ENCODE measurements at places on chromosomes 7 and 10.

GRCh38 chr10:3682745-3683144, 102.3 kb downstream of the KLF6 start:
- DNase-seq, result no peak

DNA sequence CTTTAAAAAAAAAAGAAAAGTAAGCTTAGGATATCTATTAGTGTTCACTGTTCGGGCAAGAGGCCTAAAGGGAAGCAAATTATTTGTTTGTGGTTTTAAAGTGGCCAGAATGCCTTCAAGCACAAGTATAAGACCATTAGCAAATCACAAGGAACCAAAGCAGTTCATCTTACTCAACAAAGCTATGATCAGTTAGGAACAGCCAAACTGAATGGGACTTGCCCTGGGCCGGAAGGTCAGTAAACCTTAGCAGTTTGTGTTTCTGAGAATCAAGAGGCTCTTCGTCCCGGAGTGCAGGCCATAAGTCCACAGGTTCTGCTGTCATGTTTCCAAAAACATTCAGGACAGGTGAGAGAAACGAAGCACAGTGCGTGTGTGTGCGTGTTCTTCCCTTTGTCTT, 4.5 kb downstream of the FBXW4 start:
- no peak for DNase-seq

GRCh38 chr7:64555046-64555445, 7.8 kb downstream of the ZNF680 start:
- DNase-seq, result no peak

DNA sequence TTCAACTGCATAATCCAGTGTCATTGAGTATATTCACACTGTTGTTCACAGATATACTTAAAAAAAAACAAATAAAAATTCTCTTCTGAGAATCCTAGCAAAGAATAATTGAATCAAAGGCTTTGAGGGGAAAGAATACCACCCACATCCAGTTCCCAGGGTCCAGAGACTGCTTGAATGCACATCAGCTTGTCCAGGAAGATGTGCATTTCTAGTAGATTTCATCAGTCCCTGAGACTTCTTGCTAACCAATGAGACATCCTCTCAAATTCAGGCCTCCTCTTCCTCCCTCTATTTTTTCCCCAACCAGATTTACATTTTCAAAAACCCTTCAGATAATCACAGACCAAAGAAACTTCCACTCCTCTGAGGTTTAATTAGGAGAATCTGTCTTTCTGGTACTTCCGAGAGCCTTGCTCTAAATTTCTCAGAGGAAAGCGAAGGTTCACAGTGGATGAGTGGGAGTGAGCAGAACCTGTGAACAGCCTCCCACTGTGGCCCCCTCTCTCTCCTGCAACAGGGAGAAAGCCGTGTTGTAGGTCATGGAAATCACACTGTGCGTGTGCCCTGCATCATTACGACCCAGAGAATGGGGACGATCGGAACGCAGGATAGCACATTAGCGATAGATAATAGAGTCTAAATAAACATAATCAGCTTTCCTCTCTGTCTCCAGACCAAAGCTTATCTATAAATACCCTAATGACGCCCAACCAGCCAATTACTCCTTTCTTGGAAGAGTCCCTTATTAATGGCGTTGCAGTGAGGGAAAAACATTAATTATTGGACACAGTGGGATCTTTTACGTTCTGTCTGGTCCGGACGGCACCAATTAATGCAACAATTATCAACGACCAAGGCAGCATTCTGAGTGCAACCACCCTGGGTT, 212.5 kb downstream of the EMX2 start:
- DNase-seq, result no peak

DNA sequence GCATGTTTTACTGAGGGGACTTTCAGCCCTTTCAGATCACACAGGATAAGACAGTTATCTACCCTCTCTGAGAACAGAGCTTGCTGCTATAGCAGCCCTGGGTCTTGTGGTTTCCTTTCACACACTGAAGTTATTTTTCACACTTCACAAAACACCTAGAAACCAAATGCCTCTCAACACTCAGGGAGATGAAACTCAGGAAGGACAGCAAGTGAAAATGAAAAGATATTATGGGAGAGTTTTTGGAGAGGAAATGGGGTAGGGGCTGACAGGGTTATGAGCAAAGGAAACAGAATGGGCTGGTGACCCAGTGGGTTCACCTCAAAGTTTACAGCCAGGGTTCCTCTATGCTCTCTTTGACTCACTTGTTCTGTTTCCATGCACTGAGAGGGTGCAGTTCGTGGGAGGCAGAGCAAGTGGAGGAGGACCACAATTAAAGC, 17.0 kb upstream of the GIMAP2 start:
- no peak for DNase-seq

- DNase-seq, result no peak
Measured at GRCh38 chr7:138105221-138105620, 29.0 kb downstream of the AKR1D1 start.

GRCh38 chr10:119209035-119209735, 1.8 kb downstream of the GRK5 start:
- peak; percentile 88 for DNase-seq

DNA sequence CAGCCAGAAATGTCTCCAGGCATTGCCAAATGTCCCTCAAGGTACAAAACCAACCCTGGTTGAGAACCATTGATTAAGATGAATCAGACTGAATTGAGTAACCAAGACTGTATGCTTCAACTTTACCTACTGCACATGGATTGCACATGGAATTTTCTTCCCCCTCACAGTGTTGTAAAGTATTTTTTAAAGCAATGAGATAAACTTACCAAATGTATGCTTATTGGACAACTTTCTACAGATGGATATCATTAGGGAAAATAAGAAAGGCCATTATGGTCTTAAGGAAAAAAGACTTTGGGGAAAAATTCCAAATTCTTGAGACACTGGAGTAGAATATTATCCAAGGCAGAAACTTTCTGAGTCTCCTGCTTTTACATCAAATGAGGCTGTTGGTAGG, 20.9 kb upstream of the MTPN start:
- no peak for DNase-seq

- DNase-seq, result peak; percentile 75
Measured at GRCh38 chr7:2451171-2452073, 24.8 kb downstream of the GRIFIN start.

- DNase-seq, result no peak
Measured at GRCh38 chr10:114320249-114321116, 81.4 kb downstream of the VWA2 start.

DNA sequence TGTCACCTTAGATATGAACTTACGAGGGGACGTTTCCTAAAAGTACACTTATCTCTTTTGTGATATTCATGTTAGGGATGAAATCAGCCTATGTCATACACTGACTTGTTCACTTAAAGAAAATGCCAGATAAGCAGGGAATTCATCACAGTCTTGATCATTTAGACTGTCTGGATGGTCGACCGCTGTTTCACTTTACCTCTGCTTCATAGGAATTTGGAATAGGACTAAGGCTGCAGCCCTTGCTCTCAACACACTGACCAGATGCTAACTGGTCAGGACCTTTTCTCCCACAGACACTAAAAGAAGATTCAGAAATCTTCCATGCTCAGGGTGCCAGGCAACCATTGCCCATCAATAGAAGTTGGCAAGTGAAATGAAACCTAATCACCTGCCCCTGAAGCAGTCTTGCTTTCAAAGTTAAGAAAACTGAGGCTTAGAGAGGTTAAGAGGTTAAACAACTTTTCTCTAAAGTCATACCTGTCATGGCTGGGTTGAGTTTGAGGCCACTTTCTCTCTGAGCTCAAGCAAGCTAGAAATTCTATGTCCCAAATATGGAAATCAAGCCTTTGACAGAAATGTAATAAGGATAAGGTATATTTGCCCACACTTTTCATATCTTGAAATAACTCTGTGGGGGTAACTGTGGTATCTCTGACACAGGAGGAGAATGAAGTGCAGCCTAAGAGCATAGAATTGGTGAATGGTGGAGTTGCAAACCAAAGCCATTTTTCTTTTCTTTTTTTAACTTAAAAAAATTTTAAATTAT, 77.1 kb downstream of the MAP3K8 start:
- no peak for DNase-seq

GRCh38 chr7:129689995-129690581, 78.6 kb downstream of the NRF1 start:
- no peak for DNase-seq

DNA sequence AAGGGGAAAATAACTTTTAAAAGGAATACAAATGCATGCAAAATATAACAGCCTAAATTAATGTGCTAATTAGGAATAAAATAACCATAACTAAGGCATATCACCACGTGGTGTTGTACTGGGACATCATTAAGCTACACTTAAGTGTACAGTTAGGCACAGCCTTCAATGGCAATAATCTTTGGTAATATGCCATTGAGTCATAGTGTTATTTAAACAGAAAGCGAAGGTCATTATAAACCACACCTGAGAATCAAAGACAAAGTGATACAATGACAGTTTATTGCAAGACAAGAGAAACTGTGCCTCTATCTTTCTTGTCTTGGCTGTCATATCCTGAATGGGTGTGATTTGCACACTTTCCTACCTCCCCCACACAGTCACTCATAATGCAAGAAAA, 30.5 kb upstream of the AUTS2 start:
- DNase-seq, result no peak

DNA sequence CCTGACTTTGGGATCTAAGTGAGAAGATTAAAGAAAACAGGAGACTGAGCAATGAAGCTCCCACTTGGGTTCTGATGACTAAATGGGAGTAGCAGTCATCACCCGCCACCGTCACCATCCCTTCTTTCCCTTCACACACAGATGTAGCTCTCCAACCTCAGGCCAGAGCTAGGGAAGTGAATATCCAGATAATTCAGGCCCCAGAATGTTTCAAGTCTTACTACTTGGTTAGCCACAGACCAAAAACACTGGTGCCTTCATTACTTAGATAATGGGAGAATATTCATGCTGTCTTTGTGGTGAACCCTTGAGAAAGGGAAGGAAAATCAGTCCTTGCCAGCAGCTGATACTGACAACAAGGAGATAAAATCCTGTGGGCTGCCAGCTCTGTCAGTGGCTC, 100.7 kb downstream of the OSBPL3 start:
- no peak for DNase-seq

DNA sequence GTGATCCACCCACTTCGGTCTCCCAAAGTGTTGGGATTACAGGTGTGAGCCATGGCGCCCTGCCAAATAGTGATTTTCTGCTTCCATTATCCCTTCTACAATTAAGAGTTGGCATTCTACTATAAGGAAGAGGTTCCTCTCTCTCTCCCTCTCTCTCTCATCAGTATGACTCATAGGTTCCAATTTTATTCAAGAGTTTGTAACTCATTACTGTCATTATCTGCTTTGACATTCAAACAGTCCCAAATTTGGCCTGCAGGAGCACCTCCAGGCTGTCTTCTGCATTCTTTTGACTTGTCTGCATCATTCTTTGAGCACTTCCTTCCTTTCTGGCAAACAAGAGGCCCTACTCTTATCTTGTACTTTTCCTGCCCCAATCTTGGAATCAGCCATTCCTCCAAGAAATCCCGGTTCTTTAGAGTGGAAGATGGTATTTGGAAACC, 33.2 kb upstream of the CALU start:
- DNase-seq, result no peak

GRCh38 chr7:97117372-97118188, at the start of gene SDHAF3:
TSS of gene SDHAF3 (plus strand) at chr7:97117698. CDS start at chr7:97117724, 26 bp downstream.
- DNase-seq, result peak; percentile 98

DNA sequence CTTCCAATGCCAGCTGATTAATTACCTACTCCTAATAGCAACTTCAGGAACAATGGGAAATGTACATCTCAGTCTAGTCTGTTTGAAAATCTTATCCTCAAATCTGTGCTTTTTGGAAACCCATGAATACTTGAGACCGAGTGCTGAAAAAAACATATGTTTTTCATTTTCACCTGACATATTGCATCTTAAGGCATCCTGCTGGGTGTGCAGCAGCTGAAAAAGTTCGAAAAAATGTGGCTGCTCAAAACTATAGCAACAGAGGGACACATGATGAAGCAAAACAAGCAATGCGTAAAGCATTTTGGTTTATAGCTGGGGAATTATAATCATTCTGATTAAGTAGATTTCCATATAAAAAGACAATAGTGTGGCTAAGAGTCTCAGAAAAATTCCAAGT, 218.0 kb downstream of the CREB5 start:
- no peak for DNase-seq

DNA sequence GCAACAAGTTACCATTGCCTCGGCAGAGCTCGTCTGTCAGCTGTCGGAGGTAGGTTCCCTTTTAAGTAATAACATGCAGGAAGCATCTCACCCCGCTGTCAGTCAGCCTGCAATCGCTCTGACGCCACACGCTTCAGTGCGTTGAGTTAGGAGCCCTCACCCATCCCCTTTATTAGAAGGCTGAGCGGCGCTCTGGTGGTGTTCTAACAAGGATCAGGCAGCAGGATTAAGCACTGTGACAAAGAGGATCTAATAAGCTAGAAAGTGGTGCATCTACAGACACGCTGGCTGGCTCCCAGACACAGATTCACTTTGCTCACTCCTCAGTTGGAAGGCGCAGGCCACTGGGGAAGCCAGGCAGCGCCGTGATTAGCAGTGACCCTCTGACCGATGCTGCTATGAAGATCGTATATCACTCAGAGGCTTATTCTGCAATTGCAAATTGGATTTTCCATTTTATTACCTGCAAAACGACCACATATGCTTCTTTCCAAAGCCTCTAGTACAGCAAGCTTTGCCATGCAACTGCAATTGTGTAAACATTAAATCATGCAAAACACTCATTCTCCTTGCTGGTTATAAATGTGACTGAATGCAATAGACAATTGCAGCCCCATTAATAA, 117.7 kb downstream of the RSU1 start:
- DNase-seq, result peak; percentile 94
